Iris pigment epithelial cell (primary cell): ENCODE measurements at places on chromosomes 4 and X.

DNA sequence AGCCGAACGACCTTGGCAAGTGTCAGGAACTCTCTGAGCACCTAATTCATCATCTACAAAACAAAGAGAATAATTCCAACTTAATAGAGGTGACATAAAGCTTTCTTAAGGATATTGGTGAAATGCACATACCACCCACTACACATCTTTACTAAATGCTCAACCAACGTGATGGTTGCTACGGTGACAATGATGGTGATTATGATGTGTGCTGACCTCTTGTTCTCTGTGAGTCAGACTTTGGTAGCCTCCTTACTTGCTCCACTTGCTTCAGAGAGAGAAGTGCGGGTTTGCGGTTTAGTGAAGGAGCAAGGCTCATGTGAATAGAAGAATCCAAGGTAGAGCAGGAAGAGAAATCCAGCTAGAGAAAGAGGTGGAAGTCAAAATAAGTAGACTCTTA lies 52.8 kb upstream of the CLNK start:
- DNase-seq, result peak; percentile 67

DNA sequence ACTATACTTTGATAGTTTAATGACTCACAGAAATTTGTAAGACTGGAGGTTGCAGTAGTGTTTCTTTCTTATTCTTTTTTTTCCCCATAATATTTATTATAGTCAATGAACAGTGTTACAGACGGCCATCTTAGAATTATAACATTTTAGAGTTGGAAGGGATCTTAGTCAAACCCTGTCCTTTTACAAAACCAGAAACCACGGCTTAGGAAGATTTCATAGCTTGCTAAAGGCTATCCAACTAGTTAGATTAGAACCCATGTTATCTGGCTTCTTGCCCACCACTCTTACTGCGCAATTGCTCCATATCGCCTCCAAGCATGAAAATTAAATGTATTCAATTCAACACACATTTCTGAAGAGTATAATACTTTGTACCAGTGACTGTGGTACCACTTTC lies 1.1 kb downstream of the XIAP start:
- DNase-seq, result peak; percentile 30

DNA sequence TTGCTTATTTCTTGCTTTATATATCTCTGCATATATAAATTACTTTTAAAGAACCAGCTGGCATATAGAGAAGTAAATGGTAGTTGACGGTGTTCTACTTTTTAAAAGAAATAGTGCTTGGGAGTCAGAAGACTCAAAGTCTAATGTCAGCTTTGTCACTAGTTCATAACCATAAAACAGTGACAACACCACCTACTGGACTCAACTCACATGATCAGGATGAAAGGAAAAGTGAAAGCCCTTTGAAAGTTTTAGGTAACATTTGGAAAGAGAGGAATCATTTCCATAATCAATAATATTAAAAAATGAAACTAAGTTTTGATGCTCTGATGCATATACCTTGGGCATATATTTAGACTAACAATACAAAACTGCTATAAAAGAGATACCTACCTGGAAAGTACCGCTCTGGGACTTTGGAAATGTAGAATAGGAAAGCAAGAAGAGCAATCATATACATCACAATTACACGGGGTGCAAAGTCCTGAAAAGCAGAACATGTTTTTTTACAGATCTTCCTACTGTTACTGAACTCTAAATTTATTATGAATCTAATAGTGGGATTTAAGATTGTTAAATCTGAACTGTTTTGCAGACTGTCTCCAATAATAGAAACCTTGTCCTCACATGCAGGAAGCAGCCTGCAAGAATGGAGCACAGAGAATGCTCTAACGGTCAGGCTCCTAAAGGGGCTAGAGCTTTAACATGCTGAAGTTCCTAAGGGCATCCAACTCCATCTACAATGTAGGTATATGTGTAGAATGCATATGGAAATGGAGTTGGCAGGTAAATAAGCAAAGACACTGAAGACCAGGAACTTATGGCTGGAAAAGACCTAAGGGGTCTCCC lies 15.6 kb downstream of the PAQR3 start:
- DNase-seq, result no peak

DNA sequence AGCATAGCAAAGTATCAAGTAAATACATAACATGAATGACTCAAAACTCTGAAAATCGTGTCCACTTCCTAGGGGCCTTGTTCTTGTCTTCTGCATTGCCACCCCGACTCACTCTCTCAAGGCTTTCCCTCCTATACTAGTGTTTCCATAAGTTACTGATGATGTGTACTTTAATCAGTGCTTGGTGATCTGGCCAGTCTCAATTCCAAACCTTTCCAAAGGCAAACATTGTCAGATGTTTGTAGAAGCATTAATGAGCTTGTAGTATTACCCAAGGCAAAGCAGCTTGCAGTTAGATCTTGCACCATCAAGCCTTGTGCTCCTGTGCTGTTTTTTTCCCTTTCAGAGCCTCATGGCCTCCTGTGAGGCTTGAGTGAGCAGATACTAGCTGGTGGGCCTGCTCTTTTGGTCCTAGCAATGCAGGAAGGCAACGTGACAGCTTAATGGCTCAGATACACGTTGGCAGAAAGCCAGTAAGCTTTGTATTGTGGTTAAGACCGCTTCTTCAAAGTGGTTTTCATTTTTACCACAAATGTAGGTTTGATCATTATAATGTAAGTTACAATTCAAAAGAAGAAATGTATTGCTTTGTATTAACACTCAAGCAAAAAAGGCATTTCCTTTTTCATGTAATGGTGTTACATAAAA lies 51.8 kb downstream of the RBPJ start:
- DNase-seq, result peak; percentile 89

GRCh38 chr4:72991873-72992272 lies 77.6 kb downstream of the COX18 start:
- DNase-seq, result no peak

GRCh38 chr4:15242021-15242420 lies 185.8 kb upstream of the C1QTNF7 start:
- DNase-seq, result peak; percentile 11

- DNase-seq, result no peak
Measured at GRCh38 chrX:53266914-53267313, 14.5 kb downstream of the IQSEC2 start.

GRCh38 chr4:61203436-61203790 lies 3.3 kb downstream of the ADGRL3 start:
- DNase-seq, result peak; percentile 2

DNA sequence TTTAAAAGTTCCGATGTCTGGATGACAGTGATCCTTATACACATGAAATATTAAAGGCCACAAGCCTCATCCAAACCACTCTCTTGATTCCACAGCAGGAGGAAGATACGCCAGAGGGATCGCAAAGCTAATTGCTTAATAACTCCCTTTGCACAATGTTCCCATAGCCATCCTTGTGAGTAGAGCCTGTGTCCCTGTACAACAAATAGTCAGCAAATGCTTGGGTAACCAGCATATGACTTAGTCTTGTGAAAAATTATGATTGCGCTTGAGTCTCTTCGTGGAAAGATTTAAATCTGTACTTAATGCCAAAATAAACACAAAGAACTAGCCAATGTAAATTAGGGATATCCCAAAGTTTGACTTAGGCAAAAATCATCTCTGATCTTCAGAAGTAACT lies 31.5 kb downstream of the SLC9A7 start:
- peak; percentile 48 for DNase-seq

GRCh38 chr4:10281996-10282395 lies 165.4 kb upstream of the WDR1 start:
- peak; percentile 2 for DNase-seq

DNA sequence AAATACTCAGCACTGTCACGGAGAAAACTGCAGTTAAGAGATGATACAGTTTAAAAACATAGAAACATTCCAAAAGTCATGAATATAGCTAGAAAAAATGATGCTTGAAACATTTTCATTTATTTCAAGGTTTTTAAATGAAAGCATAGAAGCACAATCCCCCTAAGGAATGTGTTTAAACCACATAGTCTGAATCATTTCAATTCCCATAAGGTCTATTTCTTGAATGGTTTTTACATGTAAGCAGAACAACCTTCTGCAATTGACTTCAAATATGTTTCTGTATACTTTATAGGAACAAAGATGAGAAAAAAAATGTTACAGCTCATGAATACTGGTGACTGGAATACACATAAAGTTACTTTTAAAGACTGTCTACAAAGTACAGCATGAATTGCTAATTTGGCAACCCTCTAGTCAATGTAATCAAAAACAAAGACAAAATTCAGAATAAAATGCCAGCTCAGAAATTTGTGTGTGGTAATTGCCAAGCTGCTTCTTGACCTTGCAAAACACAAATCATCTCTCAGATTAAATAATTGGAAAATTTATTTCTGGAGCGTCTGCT lies 886.4 kb upstream of the ADGRL3 start:
- no peak for DNase-seq

- DNase-seq, result peak; percentile 98
Measured at GRCh38 chr4:171880136-171880535, 66.9 kb downstream of the GALNTL6 start.

DNA sequence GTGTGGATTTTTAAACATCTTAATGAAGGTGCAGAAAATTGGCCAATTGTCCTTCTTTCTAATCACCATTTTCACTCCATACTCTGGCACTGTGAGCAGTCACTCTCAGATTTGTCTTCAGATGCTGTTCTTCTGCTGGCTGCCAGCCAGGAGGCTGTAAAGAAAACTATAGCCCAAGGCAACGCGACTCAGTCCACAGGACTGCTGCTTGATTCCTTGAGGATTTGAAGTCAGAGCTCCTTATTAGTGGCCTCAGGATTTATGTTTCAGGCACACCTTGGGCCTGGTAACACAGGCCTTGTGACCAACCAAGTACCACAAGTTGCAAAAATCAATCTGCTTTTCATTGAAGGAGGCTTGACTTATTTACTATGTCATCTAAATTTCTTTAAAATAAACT lies 342.6 kb downstream of the GPM6A start:
- peak; percentile 40 for DNase-seq

DNA sequence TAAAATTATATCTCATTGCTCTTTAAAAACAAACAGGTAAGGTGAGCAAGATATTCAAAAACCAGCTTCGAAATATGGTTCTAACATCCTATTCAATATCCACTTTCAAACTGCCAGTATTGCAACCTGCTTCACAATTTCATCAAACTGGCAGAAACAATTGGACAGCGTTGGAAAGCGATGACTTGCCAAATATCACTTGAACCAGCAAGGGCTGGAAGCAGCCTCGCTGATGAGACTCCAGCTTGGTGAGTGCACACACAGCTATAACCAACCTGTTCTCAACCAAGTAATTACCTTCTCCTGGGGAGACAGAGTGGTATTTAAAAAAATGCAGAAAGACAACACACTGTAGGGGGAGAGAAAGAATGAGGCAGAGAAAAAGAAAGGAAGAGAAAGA lies 155.8 kb upstream of the RAI2 start:
- no peak for DNase-seq

DNA sequence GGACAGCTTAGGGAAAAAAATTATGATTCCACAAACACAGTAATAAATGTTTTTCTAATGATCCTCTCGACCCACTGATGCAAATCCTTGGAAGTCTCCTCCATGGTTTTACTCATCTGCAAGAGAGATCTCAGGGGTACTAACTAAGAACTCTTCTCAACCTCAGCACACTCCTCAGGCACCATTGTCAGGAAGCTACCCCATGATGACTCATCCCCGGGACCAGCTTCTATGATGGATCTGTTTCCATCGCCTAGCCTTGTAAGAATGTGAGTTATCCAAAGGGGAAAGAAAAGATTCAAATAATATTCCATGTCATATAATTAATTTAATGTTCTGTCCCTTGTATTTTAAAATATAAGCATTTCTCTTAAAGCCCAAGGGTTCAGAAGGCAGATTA lies 816.1 kb upstream of the IGFBP7 start:
- no peak for DNase-seq

DNA sequence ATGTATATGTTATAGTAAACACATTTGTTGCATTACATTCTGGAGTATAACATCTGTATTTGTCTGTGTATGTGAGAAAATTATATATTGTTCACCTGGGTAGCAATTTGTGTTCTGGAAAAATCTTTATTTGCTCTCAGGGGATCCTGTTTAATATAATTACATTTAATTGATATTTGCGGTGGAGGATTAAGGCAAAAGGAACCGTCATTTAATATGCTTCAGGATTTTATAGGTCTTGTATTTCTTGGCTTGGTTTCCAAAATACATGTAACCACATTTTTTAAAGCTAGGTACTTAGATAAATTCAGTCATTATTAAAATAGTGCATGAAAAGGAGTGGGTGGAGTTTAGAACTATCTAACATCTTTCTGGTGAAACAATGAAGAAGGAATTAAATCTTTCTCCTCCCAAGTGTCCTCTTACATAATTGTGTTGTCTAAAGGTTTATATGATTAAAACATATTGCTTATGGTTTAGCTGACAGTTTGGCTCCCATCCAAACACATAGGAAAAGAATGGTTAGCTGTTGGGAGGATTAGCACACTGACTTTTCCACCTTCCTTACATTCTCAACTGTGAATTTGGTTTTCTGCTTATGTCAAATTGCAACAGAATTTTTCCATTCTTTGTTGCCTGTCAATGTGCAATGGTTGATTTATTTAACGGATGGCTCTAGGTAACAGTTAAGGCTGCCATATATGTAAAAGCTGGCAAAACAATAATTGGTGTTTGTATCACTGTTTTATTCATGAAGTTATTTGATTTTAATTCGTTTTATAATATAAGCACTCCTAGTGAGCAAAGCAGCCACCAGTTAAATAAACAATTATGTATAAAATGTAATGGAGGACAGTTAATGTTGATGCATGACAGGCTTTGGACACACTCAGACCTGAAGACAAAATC lies 250.8 kb upstream of the SFRP2 start:
- no peak for DNase-seq

DNA sequence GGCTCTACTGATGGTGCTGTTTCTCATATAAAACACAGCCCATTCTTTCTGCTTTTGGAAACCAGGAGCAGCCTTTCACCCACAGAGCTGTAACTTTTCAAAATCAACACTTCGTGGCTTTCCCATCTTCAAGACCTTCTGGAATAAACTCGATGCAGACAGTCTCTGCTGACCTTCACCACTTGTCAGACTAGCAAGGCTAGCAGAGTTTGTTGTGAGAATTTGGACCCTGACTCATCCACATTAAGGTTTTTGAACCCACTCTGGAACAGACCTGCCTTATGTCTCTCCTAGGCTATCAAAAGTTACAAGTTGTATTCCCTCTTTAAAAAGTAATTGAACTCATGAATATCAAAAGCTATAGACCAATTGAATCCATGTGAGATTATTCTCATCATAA lies 88.6 kb downstream of the MAML3 start:
- DNase-seq, result no peak

- no peak for DNase-seq
Measured at GRCh38 chr4:100782356-100782755, 264.5 kb upstream of the EMCN start.

DNA sequence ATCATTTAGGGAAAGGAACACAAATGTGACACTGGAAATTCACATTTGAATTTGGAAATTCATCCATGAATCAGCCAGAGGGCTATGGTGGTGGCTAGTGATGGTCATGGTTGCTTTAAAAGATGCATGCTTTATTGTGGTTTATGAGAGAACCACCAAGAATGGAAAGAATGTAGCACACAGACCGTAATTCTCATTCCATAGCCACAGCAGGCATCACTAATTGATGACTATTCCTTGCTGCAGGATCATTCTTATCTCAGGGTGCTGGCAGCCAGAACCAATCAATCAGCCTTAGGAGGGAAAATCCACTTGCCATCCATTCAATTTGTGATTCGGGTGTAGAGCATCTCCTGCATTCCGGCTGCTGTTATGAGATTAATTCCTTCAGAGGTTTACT lies 115.6 kb downstream of the DHRSX start:
- peak; percentile 93 for DNase-seq

- peak; percentile 90 for DNase-seq
Measured at GRCh38 chr4:87843936-87844335, 11.2 kb downstream of the MEPE start.

GRCh38 chrX:134733591-134733990 lies 75.3 kb upstream of the PLAC1 start:
- DNase-seq, result no peak

GRCh38 chr4:10722957-10723356 lies 38.4 kb upstream of the CLNK start:
- no peak for DNase-seq
